ENCODE measurements at places on chromosomes 3 and 15. TPM values are rescaled to one million over a fixed set of nuclear protein-coding genes. Genes with fewer than 3 reads are reported as not detected.

MYEF2 gene
- 2.4 TPM for polyA plus RNA-seq

CPB1 gene
- polyA plus RNA-seq, result 2.3 TPM

RUBCN gene
- polyA plus RNA-seq, result 5.5 TPM

CKMT1A gene
- 64.3 TPM for polyA plus RNA-seq

EFCC1 gene
- 1.9 TPM for polyA plus RNA-seq

RASGRF1 gene
- polyA plus RNA-seq, result 0.46 TPM

CHDH gene
- polyA plus RNA-seq, result 5.4 TPM

TBC1D2B gene
- polyA plus RNA-seq, result 13.2 TPM

RLBP1 gene
- not detected for polyA plus RNA-seq

IL12A gene
- polyA plus RNA-seq, result not detected

ZNF80 gene
- polyA plus RNA-seq, result 0.19 TPM

POC1A gene
- polyA plus RNA-seq, result 3.6 TPM

ARHGEF26 gene
- polyA plus RNA-seq, result 2.3 TPM

LRRC3B gene
- not detected for polyA plus RNA-seq

ASB14 gene
- polyA plus RNA-seq, result not detected

A4GNT gene
- polyA plus RNA-seq, result not detected

ST3GAL6 gene
- polyA plus RNA-seq, result 2.4 TPM

ACKR2 gene
- 1.2 TPM for polyA plus RNA-seq

ZNF620 gene
- 2.0 TPM for polyA plus RNA-seq

HGD gene
- 32.4 TPM for polyA plus RNA-seq

CADPS gene
- polyA plus RNA-seq, result 1.6 TPM

CTXN2 gene
- polyA plus RNA-seq, result 0.13 TPM

COPB2 gene
- polyA plus RNA-seq, result 52.3 TPM

KLHL40 gene
- not detected for polyA plus RNA-seq

SUSD5 gene
- not detected for polyA plus RNA-seq

DUSP7 gene
- polyA plus RNA-seq, result 7.6 TPM

ARGFX gene
- polyA plus RNA-seq, result not detected

RTP1 gene
- not detected for polyA plus RNA-seq

ATP13A3 gene
- 12.0 TPM for polyA plus RNA-seq

FRMD4B gene
- polyA plus RNA-seq, result 13.2 TPM

KNG1 gene
- polyA plus RNA-seq, result 0.35 TPM

OCA2 gene
- not detected for polyA plus RNA-seq

SLC2A2 gene
- polyA plus RNA-seq, result not detected

XRN1 gene
- polyA plus RNA-seq, result 10.2 TPM

CPLX3 gene
- 0.28 TPM for polyA plus RNA-seq

LPCAT4 gene
- 122 TPM for polyA plus RNA-seq

SMARCC1 gene
- 26.6 TPM for polyA plus RNA-seq

LYZL4 gene
- not detected for polyA plus RNA-seq

FAM81A gene
- polyA plus RNA-seq, result 2.8 TPM

SNTN gene
- polyA plus RNA-seq, result not detected

MRPL46 gene
- 36.0 TPM for polyA plus RNA-seq
